Stimulated activated naive B cell treated with anti-CD40 and anti-IgM and Interleukin-4, amounts not matched to agents 10 μg/mL and 1 μg/mL and 100 μg/mL, for 72 hours (primary cell): ENCODE measurements at places on chromosomes 6 and 20.

DNA sequence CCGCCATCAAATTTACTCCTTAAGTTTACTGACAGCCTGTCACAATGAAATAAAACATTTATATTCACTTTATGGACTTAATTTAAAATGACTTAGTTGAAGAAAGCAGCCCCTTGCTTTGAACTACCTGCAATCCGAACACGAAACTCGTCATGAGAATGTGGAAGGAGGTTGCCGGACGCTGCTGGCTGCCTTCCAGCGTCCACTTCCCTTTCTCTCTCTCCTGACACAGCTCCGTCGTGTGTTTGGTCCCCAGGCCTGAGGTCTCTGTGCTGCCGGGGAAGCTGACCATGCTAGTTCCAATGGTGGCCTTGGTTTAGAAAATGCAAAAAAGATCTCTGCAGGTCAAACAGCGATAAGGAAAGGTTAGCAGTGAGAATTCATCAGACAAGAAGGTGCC is 519.7 kb downstream of the CDH26 start:
- H3K4me3 ChIP-seq, result no peak overlapping the region
- H3K4me1 ChIP-seq, result no peaks in the 10 kb centered on the region
- no peak for DNase-seq
- no peaks in the 10 kb centered on the region for H3K27me3 ChIP-seq
- no peaks in the 10 kb centered on the region for H3K36me3 ChIP-seq

DNA sequence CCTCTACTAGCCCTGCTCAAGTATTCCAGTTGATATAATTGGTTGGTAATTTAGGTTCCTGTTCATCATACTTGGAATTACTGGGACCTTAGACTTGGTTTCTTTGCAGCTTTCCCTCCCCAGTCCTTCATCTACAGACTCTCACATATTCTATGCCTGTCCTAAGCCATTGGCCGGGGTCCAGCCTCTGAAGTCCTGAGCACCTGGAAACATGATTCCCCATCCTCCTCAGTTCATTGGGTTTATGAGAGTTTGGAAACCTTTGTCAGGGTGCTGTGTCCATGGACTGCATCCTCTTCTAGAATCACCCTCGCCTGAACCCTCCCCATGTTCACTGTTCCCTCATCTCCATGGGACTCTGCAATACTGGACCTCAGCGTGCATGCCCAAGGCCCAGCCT is 8.8 kb downstream of the GSTA2 start:
- H3K27ac ChIP-seq, result no peak overlapping the region
- H3K27me3 ChIP-seq, result peaks cover 19% of the 10 kb centered on the region
- no peak overlapping the region for H3K4me3 ChIP-seq
- DNase-seq, result no peak

DNA sequence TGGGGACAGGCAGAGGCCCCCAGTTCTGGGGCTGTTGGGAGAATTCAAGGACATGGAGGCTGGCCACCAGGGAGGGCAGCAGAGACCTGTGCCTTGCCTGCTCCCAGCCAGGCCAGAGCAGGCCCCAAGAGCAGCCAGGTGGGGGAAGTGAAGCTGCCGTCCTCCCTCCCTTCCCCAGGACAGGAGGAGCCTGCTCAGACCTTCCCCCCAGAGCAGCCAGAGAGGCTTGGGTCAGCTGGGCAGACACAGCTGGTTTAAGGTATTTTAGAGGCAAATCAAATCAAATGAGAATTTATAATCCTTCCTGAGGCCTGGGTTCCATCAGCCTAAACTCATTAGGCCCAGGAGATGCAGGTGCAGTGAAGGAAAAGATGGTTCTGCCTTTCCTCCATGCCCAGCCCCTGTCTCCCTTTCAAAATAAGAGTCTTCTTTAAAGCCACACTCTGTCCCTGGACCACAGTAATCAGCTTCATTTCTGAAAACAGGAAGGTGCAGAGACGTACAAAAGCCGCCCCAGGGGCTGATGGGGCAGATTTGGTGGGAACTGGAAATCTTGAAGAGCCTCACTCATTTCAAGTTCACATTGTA is 21.7 kb downstream of the BMP7 start:
- no peaks in the 10 kb centered on the region for H3K36me3 ChIP-seq
- H3K4me3 ChIP-seq, result no peak overlapping the region
- DNase-seq, result no peak
- peaks cover 33% of the 10 kb centered on the region for H3K27me3 ChIP-seq

DNA sequence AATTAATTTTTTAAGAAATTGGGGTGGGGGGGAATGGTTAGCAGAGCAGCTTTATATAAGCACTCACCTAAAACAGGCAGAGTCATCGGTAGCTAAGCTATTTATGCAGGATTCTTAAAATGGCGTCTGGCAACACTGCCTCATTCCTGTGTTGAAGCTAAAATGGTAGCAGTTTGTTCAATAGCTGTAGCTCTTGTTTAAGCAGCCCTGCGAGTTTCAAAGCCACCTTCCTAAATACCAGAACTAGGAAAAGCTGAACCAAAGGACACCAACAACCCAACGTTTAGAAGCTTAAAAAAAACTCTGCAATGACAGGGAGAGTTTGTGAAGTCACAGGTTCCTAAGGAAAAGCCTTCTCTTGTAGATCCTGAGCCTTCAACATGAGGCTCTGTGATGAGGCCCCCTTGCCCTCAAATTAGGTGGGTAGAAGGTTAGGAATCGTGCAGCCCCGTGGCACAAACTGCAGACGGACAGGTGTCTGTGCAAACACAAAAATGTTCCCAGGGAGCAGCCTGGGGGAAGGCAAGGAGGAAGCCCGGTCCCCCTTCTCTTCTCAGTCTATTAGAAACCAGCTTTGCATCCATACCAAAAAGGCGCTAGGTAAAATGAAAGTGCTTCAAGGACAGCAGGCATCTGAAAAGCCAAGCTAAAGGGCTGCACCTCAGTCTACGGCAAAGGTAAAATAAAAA is 4.7 kb downstream of the ZMYND8 start:
- DNase-seq, result no peak
- peak overlapping the region; percentile 77 for H3K27ac ChIP-seq
- peaks cover 41% of the 10 kb centered on the region for H3K4me1 ChIP-seq
- no peaks in the 10 kb centered on the region for H3K27me3 ChIP-seq
- H3K36me3 ChIP-seq, result peaks cover 11% of the 10 kb centered on the region

DNA sequence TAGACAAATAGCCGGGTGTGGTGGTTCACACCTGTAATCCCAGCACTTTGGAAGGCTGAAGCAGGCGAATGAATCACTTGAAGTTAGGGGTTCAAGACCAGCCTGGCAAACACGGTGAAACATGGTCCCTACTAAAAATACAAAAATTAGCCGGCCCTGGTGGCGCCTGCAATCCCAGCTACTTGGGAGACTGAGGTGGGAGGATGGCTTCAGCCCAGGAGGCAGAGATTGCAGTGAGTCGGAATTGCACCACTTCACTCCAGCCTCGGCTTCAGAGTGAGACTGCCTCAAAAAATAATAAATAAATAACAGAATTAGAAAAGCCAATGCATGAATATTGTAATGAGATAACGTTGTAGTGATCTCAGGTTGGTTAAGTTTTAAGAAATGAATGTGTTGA is 61.3 kb downstream of the RFX6 start:
- DNase-seq, result no peak
- H3K27me3 ChIP-seq, result no peaks in the 10 kb centered on the region
- H3K27ac ChIP-seq, result no peak overlapping the region
- no peaks in the 10 kb centered on the region for H3K36me3 ChIP-seq

GRCh38 chr6:3316331-3316730 is 57.6 kb downstream of the PSMG4 start:
- no peak overlapping the region for H3K27ac ChIP-seq
- H3K27me3 ChIP-seq, result peaks cover 31% of the 10 kb centered on the region
- no peak overlapping the region for H3K4me3 ChIP-seq

GRCh38 chr6:122061855-122062254 is 337.6 kb upstream of the HSF2 start:
- H3K4me1 ChIP-seq, result no peaks in the 10 kb centered on the region
- no peaks in the 10 kb centered on the region for H3K27me3 ChIP-seq
- DNase-seq, result no peak
- no peak overlapping the region for H3K27ac ChIP-seq
- no peak overlapping the region for H3K4me3 ChIP-seq

GRCh38 chr6:34338811-34339210 is 53.7 kb downstream of the NUDT3 start:
- no peaks in the 10 kb centered on the region for H3K27me3 ChIP-seq
- no peak for DNase-seq
- H3K27ac ChIP-seq, result peak overlapping the region; percentile 56
- no peak overlapping the region for H3K4me3 ChIP-seq
- peaks cover 38% of the 10 kb centered on the region for H3K4me1 ChIP-seq
- H3K36me3 ChIP-seq, result peaks cover 19% of the 10 kb centered on the region

GRCh38 chr6:153167907-153168306 is 36.8 kb upstream of the RGS17 start:
- no peak overlapping the region for H3K4me3 ChIP-seq
- H3K27me3 ChIP-seq, result no peaks in the 10 kb centered on the region
- no peaks in the 10 kb centered on the region for H3K4me1 ChIP-seq
- H3K36me3 ChIP-seq, result no peaks in the 10 kb centered on the region
- H3K27ac ChIP-seq, result no peak overlapping the region

DNA sequence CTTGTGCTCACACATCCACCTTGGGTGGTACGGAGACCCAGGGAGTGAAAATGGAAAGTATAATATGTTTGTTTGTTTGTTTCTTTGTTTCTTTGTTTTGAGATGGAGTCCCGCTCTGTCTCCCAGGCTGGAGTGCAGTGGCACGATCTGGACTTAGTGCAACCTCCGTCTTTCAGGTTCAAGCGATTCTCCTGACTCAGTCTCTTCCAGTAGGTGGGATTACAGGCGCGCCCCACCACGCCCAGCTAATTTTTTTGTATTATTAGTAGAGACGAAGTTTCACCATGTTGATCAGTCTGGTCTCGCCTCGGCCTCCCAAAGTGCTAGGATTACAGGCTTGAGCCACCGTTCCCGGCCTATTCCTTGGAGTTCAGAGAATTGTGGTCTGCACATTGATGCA is 115.4 kb downstream of the TRIM27 start:
- peaks cover 9% of the 10 kb centered on the region for H3K36me3 ChIP-seq
- DNase-seq, result no peak
- peaks cover 6% of the 10 kb centered on the region for H3K4me1 ChIP-seq
- H3K27me3 ChIP-seq, result peaks cover 69% of the 10 kb centered on the region
- H3K4me3 ChIP-seq, result no peak overlapping the region

DNA sequence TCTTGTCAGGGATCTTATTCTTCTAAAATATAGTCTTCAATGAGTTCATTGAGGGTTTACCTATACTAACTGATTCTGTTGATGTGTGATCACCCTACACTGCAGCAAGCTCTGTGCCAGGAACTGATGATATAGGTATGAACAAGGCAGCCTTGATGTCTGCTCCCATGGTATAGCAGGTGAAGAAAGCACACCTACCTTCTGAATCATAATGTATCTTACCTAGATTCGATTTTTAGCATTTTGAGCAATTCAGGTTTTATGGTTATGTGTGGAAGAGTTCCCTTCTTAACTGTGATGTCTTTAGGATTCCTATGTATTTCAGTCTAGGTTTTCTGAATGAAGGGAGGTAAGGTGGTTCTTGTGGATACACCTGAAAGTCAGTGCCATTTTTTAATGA is 223.0 kb downstream of the DOK5 start:
- DNase-seq, result no peak
- no peak overlapping the region for H3K4me3 ChIP-seq
- H3K36me3 ChIP-seq, result no peaks in the 10 kb centered on the region
- H3K27ac ChIP-seq, result no peak overlapping the region

GRCh38 chr6:128883906-128884305 is 968 bp downstream of the LAMA2 start:
- no peak for DNase-seq
- H3K4me3 ChIP-seq, result no peak overlapping the region
- no peak overlapping the region for H3K27ac ChIP-seq
- no peaks in the 10 kb centered on the region for H3K36me3 ChIP-seq
- H3K4me1 ChIP-seq, result peaks cover 3% of the 10 kb centered on the region

GRCh38 chr6:127459231-127459641 is at the start of gene KIAA0408:
Gene KIAA0408 (minus strand): TSS chr6:127459389. CDS start chr6:127453981, 5,408 bp downstream.
- DNase-seq, result no peak
- no peak within 1 kb of the TSS for H3K27ac ChIP-seq
- no peaks in the 10 kb centered on the region for H3K27me3 ChIP-seq
- H3K4me3 ChIP-seq, result no peak within 1 kb of the TSS

GRCh38 chr6:62037445-62037844 is 248.6 kb downstream of the KHDRBS2 start:
- DNase-seq, result no peak
- no peak overlapping the region for H3K4me3 ChIP-seq
- H3K27ac ChIP-seq, result no peak overlapping the region
- peaks cover under 1% of the 10 kb centered on the region for H3K4me1 ChIP-seq
- H3K27me3 ChIP-seq, result no peaks in the 10 kb centered on the region

GRCh38 chr6:155108070-155108820 is 113.1 kb downstream of the TIAM2 start:
- no peaks in the 10 kb centered on the region for H3K36me3 ChIP-seq
- H3K27ac ChIP-seq, result no peak overlapping the region
- no peak overlapping the region for H3K4me3 ChIP-seq
- H3K4me1 ChIP-seq, result peaks cover 16% of the 10 kb centered on the region

DNA sequence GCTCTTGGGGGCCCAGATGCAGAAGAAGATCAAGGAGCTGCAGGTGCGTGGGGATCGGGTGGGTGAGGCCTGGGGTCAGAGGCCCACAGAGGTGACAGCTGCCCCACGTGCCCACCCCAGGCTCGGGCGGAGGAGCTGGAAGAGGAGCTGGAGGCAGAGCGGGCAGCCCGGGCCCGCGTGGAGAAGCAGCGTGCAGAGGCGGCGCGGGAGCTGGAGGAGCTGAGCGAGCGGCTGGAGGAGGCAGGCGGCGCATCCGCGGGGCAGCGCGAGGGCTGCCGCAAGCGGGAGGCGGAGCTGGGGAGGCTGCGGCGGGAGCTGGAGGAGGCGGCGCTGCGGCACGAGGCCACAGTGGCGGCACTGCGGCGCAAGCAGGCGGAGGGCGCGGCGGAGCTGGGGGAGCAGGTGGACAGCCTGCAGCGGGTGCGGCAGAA is 41.5 kb downstream of the MYH7B start:
- H3K27ac ChIP-seq, result peak overlapping the region; percentile 84
- peaks cover 79% of the 10 kb centered on the region for H3K36me3 ChIP-seq
- H3K4me3 ChIP-seq, result no peak overlapping the region
- no peak for DNase-seq
- H3K27me3 ChIP-seq, result no peaks in the 10 kb centered on the region
- peaks cover 5% of the 10 kb centered on the region for H3K4me1 ChIP-seq

GRCh38 chr20:57043669-57044268 is 222.7 kb downstream of the BMP7 start:
- H3K27ac ChIP-seq, result no peak overlapping the region
- DNase-seq, result no peak

DNA sequence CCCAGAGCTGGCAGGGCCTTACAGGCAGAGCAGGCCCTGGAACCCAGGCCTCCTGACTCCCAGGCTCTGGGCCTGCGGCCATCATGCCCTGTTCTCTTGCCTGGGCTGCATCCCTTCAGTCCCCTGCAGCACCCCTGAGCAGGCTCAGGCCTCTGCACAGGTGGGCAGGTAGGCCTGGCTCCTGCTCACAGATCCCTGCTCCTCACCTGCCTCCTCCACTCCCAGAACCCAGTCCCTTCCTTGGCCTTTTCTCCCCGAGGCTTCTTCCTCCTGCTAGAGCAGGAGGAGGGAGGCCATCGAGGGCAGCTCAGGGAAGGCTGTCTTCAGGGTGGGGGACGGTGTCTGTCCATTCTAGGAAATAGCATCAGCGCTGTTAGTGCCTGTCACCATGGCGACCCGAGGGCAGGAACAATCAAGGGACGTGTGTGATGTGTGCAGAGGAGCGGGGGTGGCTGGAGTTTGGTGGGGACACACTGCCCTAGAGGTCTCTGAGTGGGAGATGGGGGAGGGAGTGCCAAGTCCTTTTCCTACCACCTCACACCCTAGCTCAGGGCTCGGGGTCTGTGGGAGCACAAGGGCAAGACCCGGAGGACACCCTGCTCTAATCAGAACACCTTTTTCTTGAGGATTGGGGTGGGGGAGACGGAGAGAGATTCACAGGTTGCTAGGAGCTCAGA is 26.6 kb downstream of the GLP1R start:
- DNase-seq, result no peak
- peaks cover 2% of the 10 kb centered on the region for H3K4me1 ChIP-seq
- no peak overlapping the region for H3K4me3 ChIP-seq
- no peak overlapping the region for H3K27ac ChIP-seq
- H3K27me3 ChIP-seq, result peaks cover 23% of the 10 kb centered on the region
